ENCODE measurements at places on chromosomes 1 and 21.

DNA sequence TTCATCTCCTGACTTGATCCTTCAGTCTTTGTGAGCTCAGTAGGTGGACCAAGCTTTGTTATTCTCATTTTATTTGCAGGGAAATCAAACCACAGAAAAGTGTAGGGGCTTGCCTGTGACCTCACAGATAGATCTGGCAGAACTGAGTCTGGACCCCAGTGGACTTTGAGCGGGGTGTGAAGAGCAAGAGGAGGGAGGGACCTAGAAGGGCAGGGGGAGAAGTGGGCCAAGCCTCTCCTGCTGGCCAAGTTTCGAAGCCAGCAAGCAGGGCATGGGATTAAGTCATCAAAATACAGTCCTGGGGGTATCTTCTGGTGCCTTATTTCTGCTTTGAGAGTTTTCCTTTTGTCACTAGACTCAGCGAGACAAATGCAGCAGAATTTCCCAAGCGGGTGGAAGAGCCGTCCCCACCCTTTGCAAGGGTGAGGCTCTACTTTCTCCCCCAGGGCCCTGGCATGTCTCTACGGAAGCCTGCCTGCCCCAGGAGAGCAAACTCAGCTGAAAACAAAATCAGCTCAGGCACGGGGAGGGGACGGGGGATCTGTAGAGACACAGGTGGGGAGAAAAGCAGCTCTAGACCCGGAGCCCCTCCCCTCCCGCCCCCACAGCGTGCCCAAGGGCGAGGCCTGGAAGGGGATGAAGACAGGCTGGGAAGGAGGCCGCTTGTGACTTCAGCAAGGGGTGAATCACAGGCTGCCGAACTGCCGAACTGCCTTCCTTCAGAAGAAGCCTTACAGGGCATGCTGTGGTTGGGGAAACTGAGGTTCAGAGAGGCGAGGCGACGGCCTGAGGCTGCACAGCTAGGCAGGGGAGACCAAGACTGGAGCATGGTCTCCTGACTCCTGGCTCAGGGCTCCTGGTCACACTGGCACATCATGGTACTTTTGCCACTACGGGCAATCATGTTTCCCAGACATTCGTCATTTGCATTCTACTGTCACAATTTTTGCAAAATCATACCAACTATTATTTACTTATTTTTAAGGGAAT, 19.2 kb downstream of the PKP1 start:
- no peak for DNase-seq

- no peak for DNase-seq
Measured at GRCh38 chr1:156492591-156493080, 7.9 kb downstream of the MEF2D start.

DNA sequence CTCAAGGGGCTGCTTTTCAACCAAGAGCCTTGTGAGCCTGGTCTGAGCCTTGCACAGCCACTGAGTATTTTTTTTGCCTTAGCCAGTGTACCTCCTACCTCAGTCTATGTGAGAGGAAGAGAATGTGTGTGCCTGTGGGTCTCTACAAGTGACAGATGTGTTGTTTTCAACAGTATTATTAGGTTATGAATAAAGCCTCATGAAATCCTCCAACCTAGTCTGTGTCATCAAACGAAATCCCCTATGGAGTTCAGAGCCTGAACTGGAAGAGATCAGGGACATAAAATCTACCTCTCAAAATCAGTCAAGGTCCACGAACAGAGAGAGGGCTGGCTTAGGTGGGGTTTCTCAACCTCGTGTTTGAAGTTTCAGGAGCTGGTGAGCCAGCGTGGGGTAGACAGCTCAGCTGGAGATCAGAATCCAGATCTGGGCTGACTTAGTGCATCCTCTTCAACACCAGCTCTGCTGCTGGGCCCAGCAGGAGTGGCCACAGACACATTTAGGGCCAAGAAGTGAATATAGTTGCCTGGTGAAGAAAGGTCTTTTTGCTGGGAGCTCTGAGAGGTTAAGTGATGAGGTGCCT, 8.2 kb downstream of the XKR8 start:
- no peak for DNase-seq

DNA sequence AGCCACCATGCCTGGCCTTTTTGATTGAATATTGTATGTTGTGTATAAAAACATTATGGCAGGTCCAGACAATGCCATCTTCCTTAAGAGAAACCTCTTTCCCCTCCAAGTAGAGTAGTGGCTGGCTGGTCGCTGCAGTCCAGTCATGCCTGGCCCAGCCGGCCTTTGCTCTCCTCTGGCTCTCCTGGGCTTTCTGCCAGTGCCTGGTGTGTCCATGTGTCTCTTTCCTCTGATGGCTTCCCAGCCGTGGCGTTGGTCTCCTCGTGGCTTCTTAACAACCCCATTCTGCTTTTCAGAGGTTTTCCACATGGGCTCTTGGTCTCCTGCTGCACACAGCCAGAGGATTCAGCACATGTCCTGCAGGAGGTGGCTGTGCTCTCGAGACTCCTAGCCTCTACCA, 58.7 kb downstream of the DIP2A start:
- DNase-seq, result no peak

GRCh38 chr1:205480349-205480985, 24.0 kb upstream of the CDK18 start:
- peak; percentile 60 for DNase-seq

GRCh38 chr1:185535621-185536020, 198.6 kb upstream of the HMCN1 start:
- no peak for DNase-seq

- DNase-seq, result no peak
Measured at GRCh38 chr1:43238991-43239469, 30.8 kb upstream of the TMEM125 start.

DNA sequence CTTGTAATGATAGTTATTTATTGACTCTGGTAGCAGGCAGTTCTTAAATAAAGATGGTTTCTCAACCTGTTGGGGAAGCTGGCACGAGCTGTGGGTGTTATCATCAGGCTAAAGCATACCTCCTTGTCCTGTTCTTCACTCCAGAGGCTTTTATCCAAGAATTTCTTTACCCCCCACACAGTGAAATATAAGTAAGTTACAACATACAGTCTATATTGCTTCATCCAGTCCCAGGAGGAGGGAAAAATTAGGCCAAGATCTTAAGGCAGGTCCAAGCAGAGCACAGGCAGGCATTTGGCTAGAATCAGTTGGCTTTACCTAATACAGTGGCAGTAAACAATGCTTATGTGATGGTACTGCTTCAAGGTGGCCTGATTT, 6.3 kb downstream of the TMEM81 start:
- DNase-seq, result no peak

All from activated T-cell treated with anti-CD3 and anti-CD28 coated beads, Interleukin-2, amount 50 U/mL, for 1 hour (primary cell).